ENCODE measurements at places on chromosomes 7 and 10.

DNA sequence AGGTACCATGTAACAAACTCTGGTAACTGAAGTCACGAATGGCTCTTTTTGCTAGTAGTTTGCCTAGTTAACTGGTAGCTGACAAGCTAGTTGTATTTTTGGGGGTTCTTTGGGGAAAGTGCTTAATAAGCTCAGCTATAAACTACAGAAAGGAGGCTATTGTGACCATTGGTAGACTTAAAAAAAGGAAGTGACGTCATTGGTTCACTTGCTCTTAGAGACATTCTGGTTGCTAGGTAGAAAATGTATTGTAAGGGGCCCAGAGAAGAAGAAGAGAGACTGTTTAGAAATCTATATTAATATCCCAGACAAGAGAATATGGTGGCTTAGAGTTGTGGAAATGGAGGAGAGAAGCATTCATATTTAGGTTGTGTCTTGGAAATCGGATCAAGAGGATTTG, 103.0 kb downstream of the NXPH1 start:
- no peak for DNase-seq

GRCh38 chr10:58758321-58758720, 245.6 kb downstream of the BICC1 start:
- DNase-seq = no peak

- no peak for DNase-seq
Measured at GRCh38 chr10:8137726-8138125, 83.2 kb downstream of the GATA3 start.

GRCh38 chr10:10225136-10225676, 792.5 kb upstream of the CELF2 start:
- DNase-seq = no peak

DNA sequence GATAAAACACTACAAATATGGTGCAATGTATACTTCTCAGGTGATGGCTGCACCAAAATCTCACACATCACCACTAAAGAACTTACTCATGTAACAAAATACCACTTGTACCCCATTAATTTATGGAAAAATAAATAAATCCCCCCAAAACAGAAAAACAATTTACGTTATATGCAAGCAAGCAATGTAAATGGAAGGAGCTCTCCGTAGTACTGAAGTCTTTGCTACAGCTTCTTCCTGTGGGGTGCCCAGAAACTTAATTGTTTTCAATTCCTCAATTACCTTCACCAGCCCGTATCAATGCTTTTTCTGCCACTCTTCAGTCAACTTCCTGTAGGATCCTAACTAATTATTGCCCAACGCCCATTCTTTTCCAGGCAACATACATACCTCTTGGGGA, 138.1 kb downstream of the RELN start:
- no peak for DNase-seq

DNA sequence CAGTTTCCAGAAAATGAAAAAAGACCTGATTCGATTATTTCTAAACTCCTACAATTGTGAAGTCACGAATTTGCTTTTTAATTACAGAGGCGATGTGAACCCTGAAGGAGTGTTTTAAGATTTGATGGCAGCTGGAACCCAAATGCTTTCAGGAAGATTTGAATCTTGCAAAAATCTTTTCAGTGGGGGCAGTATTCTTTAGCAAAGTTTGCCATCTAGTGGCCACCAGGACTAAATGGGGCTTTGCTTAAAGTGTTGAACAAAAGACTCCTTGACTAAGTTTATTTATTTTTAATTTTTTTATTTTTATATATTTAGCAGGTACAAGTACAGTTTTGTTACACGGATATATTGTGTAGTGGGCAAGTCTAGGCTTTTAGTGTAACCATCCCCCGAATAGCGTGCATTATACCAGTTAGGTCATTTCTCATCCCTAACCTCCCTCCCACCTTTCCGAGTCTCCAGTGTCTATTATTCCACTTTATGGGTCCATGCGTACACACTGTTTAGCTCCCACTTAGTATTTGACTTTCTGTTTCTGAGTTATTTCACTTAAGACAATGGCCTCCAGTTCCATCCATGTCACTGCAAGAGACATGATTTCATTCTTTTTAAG, 98.8 kb downstream of the CACNB2 start:
- no peak for DNase-seq

- no peak for DNase-seq
Measured at GRCh38 chr10:42871823-42872222, 89.2 kb downstream of the BMS1 start.

GRCh38 chr10:75181073-75181472, 29.5 kb upstream of the VDAC2 start:
- no peak for DNase-seq

DNA sequence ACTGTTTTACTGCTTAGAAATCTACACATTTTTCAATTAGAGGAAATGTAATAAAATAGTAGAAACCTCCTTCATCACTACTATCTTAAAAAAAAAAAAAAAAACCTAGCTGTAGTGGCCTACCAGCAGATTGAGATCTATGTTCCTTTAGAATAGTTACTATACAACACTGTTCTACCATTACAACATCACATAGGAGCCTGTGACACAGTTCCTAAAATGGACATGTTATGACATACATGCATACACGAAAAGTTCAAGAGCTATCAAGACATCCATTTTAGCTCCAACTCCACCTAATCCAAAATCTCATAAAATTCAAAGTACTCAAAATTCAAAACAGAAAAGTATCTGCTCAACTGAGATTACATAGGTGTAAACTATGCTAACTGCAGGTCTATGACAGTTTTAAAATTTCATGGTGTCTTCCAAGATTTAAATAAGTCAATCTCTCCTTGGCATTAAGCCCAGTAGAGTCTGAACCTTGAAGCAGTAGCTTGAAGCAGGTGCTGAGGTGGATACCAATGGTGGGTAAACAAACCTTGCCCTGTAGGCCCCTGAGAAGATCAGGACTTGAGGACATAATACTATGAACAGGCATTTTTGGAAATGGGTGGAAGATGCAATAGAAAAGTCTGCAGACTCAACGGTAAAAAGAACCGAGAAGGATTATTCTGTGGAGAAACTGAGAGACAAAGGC, 17.0 kb downstream of the CACUL1 start:
- no peak for DNase-seq

- DNase-seq = no peak
Measured at GRCh38 chr7:106589198-106589879, 71.6 kb downstream of the CCDC71L start.

DNA sequence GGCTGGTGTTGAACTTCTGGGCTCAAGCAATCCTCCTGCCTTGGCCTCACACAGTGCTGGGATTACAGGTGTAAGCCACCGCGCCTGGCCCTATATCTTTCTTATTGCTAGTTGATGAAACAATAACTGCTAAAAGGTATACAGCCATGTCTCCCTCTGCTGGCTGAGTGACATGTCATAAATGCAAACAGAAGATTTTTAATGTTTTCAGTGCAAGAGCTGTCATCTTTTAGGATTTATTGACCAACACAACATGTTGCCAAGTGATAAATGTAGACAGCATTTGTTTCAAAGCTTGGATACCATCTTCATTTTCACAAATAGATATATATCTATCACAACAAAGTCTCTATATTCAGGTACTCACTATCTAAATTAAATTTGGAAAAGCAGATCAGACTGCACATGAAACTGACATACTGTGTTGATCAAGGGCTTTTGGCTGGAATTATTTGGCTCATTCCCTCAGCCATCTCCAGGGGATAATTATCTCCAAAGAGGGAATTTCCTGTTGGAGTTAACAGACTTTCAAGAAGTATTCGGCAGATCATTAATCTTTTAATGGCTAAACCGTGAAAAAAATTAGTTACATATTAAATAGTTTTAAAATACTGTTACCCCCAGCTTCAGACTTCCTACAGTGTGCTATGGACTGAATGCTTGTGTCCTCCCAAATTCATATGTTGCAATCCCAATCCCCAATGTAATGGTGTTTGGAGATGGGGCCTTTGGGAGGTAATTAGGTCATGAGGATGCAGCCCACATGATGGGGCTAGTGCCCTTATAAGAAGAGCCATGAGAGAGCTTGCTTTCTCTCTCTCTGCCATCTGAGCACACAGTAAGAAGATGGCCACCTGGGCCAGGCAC, 41.3 kb upstream of the SRPK2 start:
- DNase-seq = peak; percentile 4

DNA sequence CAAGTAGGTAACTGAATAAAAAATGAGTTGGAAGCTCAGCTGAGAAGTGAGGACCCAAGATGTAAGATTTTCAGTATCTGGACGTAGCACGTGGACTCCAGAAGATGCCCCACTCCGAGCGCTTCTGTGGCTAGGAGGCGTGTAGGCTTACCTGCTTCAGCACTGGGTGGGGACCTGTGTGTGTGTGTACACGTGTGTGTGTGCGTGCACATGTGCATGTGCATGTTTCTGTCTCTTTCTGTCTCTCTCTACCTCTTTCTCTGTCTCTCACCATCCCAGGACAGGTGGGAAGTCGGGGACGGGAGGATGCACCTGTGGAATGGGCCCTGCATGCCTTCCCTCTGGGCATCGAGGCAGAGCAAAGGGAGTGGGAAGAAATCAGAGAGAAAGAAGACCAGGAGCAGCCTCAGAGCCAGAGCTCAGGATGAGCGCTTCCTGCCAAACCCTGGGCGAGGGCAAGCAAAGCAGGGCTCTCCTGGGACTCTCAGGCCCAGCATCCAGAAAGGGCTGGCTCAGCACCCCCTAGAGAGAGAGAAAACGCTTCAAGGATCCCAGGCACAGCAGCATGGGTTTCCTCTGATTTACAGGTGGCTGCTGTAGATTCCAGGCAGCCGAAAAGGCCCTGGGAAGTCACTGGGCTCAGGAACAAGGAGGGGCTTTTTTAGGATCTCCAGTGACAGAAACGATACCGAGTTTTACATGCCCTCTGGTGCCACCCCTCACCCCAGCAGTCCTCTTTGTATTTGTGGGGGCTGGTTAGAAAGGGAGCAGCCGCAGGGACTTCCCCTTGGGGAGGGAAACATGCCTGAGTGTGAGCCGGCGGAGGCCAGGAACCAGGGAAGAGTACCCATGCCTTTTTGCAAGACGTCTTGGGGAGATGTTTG, 28.5 kb downstream of the CXCL12 start:
- no peak for DNase-seq

DNA sequence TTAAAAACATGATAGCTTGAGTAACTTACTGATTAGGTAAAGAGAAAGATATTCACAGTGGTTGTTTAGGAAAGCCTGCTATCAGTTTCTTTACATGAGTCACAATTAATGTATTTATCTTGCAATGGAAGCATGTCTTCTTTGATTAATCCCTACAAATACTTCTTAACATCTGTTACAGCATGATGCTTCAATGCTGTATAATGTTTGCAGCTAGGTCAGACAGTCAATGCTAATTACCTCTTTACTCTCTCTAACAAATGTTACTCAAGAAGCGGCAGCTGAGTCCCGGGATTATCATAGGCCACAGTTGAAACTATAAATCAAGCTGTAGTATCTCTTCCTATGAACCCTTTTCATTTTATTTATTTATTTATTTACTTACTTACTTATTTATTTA, 33.2 kb downstream of the ACBD5 start:
- no peak for DNase-seq

GRCh38 chr7:47914717-47915615, 33.3 kb downstream of the PKD1L1 start:
- DNase-seq = no peak

- no peak for DNase-seq
Measured at GRCh38 chr10:119233123-119233820, 25.9 kb downstream of the GRK5 start.

- no peak for DNase-seq
Measured at GRCh38 chr7:89809291-89809690, 345.0 kb upstream of the STEAP1 start.

GRCh38 chr10:7492660-7493046, 81.8 kb upstream of the SFMBT2 start:
- no peak for DNase-seq

DNA sequence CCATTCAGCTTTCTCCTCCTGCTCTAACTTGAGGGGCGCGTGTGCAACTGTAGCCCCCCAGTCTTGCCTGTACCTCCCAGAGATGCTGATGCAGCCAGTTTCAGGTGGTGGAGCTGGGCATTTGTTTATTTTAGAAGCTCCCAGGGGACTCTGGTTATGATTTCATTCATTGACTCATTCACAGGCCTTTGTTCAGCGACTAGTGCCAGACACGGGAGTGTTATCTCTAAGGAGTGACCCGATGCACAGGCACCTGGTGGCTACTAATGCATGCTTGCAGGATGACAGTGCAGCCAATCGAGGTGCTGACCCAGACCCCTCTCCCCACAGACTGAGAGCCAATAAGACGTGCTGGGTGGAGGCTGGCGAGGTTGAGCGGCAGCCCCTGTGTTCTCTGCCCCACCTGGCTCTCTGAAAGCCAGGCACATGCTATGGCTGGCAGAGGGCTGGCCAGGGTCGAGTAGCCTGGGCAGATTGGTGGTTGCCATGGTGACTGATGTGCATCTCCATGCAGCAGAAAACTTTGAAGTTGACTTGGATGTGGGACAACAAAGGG, 19.7 kb upstream of the SLC18A2 start:
- no peak for DNase-seq

DNA sequence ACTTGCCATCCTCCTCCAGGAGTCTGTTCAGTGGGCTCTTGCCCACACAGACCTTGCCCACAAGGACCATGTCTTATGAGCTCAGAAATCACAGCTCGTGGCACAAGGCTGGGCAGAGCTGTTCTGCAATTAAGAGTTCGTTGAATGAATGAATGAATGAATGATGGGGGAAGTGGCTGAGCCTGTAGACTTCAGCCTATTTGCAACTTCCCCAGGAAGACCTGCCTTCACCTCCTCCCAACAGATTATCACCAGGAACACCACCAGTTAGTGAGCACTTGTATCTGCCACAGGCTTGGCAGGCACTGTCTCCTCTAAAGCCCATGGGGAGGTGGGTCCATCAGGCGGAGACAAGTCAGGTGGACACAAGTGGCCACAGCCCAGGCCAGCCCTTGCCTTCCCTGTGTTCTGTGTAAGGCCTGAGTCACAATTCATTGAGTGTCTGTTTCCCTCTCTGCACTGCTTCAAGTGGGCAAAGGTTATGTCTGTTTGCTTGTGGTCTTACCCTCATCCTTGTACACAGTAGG, 1.8 kb upstream of the FGF8 start:
- DNase-seq = no peak

DNA sequence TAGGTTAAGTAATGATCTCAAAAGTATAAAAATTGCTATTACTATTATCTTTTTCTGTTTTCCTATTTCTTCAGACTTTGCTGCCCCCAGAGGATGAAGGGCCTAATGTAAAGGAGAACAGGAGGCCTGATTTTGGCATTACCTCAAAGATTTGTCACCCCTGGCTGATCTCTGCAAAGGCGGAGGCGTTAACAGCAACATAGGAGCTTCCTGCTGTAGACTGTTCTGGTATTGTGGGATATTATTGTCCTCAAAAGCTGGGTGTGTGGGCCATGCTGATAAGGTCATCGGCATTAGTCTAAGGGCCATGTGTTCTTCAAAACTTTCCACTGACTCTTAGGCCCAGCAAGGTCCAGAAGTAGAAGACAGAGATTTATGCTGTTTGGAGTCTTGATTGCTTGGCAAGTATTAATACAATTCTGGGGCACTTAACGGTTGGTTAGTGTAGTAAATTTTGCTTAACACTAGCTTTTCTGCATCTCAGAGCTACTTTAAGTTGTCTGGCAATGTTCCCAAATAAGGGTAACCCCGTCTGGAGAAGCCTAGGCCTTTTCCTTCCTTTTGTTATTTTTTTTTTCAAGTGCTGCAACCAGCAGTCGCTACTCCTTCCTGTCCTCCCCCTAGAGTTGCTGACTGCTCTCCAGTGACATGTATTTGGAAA, 14.0 kb upstream of the ENTPD1 start:
- no peak for DNase-seq

GRCh38 chr7:114155116-114156110, 236.6 kb upstream of the PPP1R3A start:
- no peak for DNase-seq
